Trophoblast cell (in vitro differentiated cells and primary cell): ENCODE measurements at places on chromosomes 11 and 22.

DNA sequence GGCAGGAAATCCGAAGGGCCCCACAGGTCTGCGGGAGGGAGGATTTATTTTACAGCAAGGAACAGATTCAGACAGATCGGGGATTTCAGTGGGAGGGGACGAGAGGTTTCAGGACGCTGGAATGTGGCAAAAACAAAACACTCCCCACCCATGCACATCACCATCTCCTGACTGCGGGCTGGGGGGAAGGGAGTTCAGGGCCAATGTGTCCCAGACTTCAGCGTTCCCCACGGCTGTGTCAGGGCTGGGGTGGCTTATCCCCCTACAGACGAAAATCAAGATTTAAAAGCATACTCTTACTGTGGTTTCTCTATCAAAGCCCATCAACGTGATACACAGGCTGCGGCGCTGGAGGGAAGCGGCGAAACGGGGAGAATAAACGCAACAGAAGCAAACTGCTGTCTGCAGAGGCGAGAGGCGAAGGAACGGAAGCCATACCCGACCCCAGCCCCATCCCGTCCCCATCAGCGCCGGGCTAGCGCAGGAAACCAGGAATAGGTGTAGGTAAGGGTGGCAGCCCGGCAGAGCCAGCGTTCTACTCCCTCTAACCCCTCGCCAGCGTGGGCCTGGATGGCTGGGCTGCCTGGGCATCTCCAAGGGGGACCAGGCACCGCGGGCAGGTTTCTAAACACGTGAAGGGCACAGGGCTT, 2.7 kb downstream of the TENM4 start:
- peaks cover 54% of the 10 kb centered on the region for H3K27me3 ChIP-seq
- H3K36me3 ChIP-seq = no peaks in the 10 kb centered on the region
- H3K27ac ChIP-seq = no peak overlapping the region
- peaks cover 22% of the 10 kb centered on the region for H3K4me1 ChIP-seq

- no peak for DNase-seq
- H3K27ac ChIP-seq = no peak overlapping the region
- H3K36me3 ChIP-seq = no peaks in the 10 kb centered on the region
- peaks cover 5% of the 10 kb centered on the region for H3K4me1 ChIP-seq
- no peaks in the 10 kb centered on the region for H3K27me3 ChIP-seq
Observed at GRCh38 chr11:35236667-35237003, 97.7 kb downstream of the CD44 start.

GRCh38 chr22:40107851-40108378, 69.8 kb upstream of the TNRC6B start:
- no peaks in the 10 kb centered on the region for H3K27me3 ChIP-seq
- no peaks in the 10 kb centered on the region for H3K36me3 ChIP-seq
- no peak overlapping the region for H3K27ac ChIP-seq
- no peaks in the 10 kb centered on the region for H3K4me1 ChIP-seq
- no peak overlapping the region for H3K4me3 ChIP-seq

- H3K4me3 ChIP-seq = no peak overlapping the region
- H3K27ac ChIP-seq = no peak overlapping the region
- no peaks in the 10 kb centered on the region for H3K36me3 ChIP-seq
- H3K4me1 ChIP-seq = no peaks in the 10 kb centered on the region
Observed at GRCh38 chr22:44459041-44459440, 39.0 kb downstream of the RTL6 start.

DNA sequence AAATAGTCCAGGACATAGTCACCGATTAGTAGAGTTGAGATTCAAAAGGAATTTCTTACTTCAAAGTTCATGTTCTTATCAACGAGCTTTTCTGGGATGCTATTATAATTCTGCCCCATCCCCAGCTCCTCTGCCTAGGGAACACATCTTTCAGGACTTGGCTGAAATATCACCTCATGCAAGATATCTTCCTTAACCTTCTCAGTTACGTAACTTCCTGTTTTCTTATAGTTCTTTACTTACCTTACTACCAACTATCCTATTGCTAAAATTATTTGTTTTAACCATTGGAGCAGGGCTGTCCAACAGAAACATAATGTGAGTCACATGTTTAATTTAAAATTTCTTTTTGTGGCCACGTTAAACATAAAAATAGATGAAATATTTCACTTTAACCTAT, 2.3 kb downstream of the NARS2 start:
- peaks cover 12% of the 10 kb centered on the region for H3K36me3 ChIP-seq
- no peaks in the 10 kb centered on the region for H3K27me3 ChIP-seq
- DNase-seq = no peak
- H3K4me3 ChIP-seq = no peak overlapping the region
- H3K4me1 ChIP-seq = no peaks in the 10 kb centered on the region

DNA sequence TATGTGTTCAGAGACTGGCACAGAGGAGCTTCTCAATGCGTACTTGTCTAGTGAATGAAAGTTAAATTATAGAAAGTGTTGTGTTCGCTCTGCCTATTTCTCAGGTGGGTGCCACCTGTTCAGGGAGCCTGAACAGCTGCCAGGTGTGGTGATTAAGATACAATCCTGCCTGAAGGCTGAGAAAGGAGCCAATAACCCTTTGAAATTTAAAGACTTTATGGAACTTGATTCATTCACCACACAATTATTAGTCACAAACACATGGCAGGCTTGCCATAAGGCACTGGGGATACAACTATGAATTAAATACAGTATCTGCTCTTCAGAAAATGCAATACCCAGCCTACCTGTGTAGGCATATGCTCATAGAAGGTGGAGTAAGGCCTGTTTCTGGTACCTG, 92.9 kb upstream of the AMOTL1 start:
- H3K27me3 ChIP-seq = no peaks in the 10 kb centered on the region
- no peak for DNase-seq
- H3K4me3 ChIP-seq = no peak overlapping the region
- H3K36me3 ChIP-seq = no peaks in the 10 kb centered on the region
- peaks cover 5% of the 10 kb centered on the region for H3K4me1 ChIP-seq

GRCh38 chr11:130473056-130473794, 24.8 kb downstream of the ADAMTS15 start:
- H3K4me3 ChIP-seq = no peak overlapping the region
- H3K27me3 ChIP-seq = no peaks in the 10 kb centered on the region
- H3K36me3 ChIP-seq = no peaks in the 10 kb centered on the region

DNA sequence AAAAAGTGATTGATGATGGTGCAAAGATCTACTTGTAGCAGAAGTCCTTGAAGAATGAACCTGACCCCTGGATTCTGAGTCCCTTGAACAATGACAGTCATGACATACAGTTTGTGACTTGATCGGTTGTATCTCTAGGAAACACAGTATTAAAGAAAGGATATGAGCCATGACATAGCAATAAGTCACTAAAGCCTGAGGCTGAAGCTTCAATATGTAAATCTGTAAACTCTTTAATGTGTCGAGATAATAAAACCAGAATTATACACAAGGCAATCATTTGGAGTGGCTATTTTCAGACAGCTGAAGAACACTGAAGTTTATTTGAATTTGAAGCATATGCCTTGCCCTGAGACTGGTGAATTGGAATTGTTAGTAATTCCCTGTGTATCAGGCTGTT, 911.5 kb upstream of the RAG2 start:
- no peaks in the 10 kb centered on the region for H3K27me3 ChIP-seq
- no peaks in the 10 kb centered on the region for H3K36me3 ChIP-seq
- DNase-seq = no peak
- no peak overlapping the region for H3K4me3 ChIP-seq
- H3K27ac ChIP-seq = no peak overlapping the region

DNA sequence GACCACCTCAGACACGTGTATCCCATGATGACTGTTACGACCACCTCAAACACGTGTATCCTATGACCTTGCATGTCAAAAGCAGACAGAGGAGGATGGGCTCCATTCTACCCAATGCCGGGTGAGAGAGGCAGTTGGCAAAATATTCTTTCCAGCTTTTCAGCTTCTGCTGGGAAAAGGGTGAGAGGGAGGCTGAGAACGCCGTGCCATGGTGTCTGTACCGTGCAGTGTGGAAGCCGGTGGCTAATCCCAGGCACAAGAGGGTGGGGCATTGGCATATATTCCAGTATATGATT, 1478.4 kb downstream of the TBC1D22A start:
- no peak overlapping the region for H3K4me3 ChIP-seq
- H3K36me3 ChIP-seq = no peaks in the 10 kb centered on the region
- H3K27ac ChIP-seq = no peak overlapping the region
- no peaks in the 10 kb centered on the region for H3K27me3 ChIP-seq

DNA sequence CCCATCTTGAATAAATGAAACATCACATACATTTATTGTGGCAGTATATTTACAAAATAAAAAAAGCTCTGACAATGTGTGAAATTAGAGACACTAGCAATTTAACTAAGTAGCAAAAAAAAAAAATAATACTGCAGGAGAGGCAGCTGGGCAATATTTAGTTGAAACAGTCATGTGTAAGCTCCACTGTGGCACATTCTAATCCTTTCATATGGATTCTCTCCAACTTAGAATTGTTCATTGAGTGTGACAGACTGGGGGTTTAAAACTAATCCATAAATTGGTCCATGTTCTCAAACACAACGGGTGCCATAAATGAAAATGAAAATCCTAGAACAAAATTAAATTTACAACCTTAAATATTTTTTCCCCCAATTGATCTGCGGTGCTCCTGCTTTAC, 302.1 kb downstream of the CADM1 start:
- no peak for DNase-seq
- no peaks in the 10 kb centered on the region for H3K4me1 ChIP-seq
- H3K4me3 ChIP-seq = no peak overlapping the region
- H3K36me3 ChIP-seq = no peaks in the 10 kb centered on the region
- no peaks in the 10 kb centered on the region for H3K27me3 ChIP-seq

DNA sequence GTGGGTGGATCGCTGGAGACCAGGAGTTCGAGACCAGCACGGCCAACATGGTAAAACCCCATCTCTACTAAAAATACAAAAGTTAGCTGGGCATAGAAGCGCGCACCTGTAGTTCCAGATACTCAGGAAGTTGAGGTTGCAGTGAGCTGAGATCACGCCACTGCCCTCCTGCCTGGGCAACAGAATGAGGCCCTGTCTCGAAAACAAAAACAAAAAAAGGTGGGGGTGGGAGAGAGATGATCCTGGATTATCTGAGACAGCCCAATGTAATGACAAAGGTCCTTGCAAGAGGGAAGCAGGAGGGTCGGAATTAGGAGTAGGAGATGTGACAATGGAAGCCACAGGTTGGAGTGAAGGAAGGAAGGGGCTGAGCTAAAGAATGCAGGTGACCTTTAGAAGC, 87.6 kb upstream of the APOA1 start:
- H3K27ac ChIP-seq = no peak overlapping the region
- no peaks in the 10 kb centered on the region for H3K27me3 ChIP-seq
- no peaks in the 10 kb centered on the region for H3K4me1 ChIP-seq
- DNase-seq = no peak

- peaks cover 8% of the 10 kb centered on the region for H3K4me1 ChIP-seq
- H3K27ac ChIP-seq = no peak overlapping the region
- H3K27me3 ChIP-seq = no peaks in the 10 kb centered on the region
Observed at GRCh38 chr11:13104619-13105236, 95.6 kb downstream of the RASSF10 start.

DNA sequence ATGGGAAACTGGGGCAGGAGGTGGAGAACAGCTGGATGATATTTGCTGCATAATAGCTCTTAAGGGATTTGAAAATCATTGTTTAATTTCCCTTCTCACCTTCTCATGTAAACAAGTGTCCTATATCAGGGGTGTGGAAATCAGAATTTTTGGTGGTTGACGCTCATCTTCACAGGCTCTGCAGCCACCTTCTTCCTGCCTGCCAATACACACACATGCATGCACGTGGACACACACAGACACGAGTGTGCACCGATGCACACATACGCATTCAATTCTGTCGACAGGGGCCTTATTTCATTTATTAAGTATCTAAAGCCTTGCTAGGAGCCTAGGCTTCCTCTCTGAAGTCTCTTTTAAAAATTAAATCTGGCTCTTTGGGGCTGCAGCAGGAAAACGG, 349.4 kb upstream of the NCAM1 start:
- no peaks in the 10 kb centered on the region for H3K27me3 ChIP-seq
- no peak overlapping the region for H3K27ac ChIP-seq
- no peak overlapping the region for H3K4me3 ChIP-seq
- H3K36me3 ChIP-seq = no peaks in the 10 kb centered on the region
- DNase-seq = no peak

DNA sequence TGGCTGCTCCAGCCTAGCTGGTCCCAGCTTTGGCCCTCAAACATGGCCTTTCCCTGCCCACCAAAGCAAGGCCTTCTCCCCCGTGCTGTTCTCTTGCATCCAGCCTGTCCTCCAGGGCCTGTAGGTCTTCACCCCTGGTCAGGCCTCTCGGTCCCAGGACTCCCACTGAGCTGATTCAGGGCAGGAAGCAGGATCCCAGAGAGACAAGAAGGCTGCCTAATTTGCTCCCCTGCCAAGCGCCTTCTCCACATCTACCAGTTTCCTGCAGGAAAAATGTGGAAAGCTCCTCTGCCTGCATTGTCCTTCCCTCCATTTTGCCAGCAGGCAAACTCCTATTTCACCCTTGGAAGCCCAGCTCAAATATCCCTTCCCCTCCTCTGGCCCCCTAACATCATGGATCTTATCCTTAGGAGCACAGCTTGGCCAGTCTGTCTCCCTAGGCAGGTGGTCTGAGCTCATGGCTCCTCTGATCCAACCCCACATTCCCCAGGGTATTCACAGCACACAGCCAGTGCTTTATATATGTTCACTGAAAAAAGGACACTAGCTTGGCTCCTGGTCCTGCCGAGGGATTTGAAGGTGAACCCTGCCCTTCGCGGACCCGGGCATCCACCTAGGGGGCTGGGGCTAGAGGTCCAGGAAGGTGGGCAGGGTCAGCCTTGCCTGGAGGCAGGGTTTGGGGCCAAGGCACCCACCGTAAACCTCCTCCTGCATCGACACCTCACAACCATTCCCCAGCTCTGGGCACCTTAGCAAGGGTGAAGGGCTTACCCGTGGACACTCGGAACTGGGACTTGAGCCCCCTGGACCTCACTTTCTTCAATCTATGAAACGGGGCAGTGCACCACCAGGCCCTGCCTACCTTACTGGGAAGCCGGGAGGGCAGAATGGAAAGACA, 968 bp downstream of the RHBDD3 start:
- H3K4me1 ChIP-seq = peaks cover 9% of the 10 kb centered on the region
- H3K27me3 ChIP-seq = no peaks in the 10 kb centered on the region
- no peak overlapping the region for H3K27ac ChIP-seq

GRCh38 chr11:116294630-116295029, 478.2 kb downstream of the BUD13 start:
- peak overlapping the region; percentile 74 for H3K27ac ChIP-seq
- peak; percentile 74 for DNase-seq
- no peaks in the 10 kb centered on the region for H3K27me3 ChIP-seq
- H3K4me1 ChIP-seq = peaks cover 11% of the 10 kb centered on the region
- H3K36me3 ChIP-seq = no peaks in the 10 kb centered on the region

- H3K27me3 ChIP-seq = no peaks in the 10 kb centered on the region
- peaks cover 6% of the 10 kb centered on the region for H3K4me1 ChIP-seq
- H3K4me3 ChIP-seq = no peak overlapping the region
- H3K36me3 ChIP-seq = no peaks in the 10 kb centered on the region
Observed at GRCh38 chr11:125079151-125079877, 16.2 kb downstream of the SLC37A2 start.

- H3K4me3 ChIP-seq = no peak overlapping the region
- no peaks in the 10 kb centered on the region for H3K36me3 ChIP-seq
- no peaks in the 10 kb centered on the region for H3K27me3 ChIP-seq
Observed at GRCh38 chr22:49636214-49636613, 191.5 kb downstream of the BRD1 start.

GRCh38 chr11:76008474-76008873, 193.5 kb downstream of the UVRAG start:
- DNase-seq = no peak
- H3K4me1 ChIP-seq = no peaks in the 10 kb centered on the region
- peaks cover 1% of the 10 kb centered on the region for H3K36me3 ChIP-seq

- no peaks in the 10 kb centered on the region for H3K4me1 ChIP-seq
- no peak overlapping the region for H3K4me3 ChIP-seq
- H3K27me3 ChIP-seq = no peaks in the 10 kb centered on the region
- DNase-seq = no peak
- H3K36me3 ChIP-seq = peaks cover 60% of the 10 kb centered on the region
Observed at GRCh38 chr11:66231561-66231960, 36.9 kb upstream of the RAB1B start.
